Left kidney (tissue), 8 donors: ENCODE measurements at places on chromosomes 3 and 15. TPM values are rescaled to one million over a fixed set of nuclear protein-coding genes. Genes with fewer than 3 reads are reported as not detected.

The NR2F2 gene
- polyA plus RNA-seq: 348 TPM

The SEMA7A gene
- 5.0 TPM for polyA plus RNA-seq

The COL8A1 gene
- polyA plus RNA-seq: 9.0 TPM

The FGD5 gene
- 20.9 TPM for polyA plus RNA-seq

The ABI3BP gene
- polyA plus RNA-seq: 26.8 TPM

The FOXB1 gene
- not detected for polyA plus RNA-seq
